ENCODE measurements at places on chromosomes 12 and 14.

DNA sequence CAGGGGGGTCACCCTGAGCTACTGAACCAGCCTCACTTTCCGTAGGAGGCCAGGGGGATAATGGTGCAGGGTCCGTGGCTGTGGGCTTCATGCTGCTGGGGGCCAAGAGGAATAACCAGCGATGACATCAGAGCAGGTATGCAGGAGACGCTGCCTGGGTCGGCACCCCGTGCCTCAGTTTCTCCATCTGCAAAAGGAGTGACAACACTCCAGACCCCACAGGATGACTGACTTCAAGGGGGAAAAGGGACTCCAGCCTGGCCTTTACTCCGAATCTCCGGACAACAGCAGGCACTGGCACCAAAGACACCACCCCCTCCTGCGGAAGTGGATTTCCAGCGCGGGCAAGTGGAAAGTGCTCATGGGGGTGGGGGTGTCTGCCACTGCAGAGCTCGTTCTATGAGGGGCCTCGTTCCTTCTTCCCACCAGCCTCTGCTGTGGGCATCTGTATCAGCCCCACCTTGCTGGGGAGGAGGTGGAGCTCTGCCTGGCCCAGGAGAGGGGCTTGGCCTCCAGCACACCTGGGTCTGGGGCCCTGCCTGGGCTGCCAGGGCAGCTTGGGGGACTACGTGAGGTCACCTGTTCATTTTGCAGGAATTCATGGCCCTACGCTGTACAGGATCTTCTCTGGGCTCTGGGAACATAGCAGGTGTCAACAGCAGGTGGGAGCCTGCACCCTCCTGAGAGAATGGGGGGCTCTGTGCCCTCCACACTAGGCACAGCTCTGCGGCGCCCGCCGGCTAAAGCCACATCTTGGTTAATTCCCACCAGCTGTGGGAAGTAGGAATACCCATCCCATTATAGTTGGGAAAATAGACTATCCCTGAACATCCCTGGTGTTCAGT is 216.6 kb upstream of the C14orf180 start:
- H3K4me1 ChIP-seq: no peaks in the 10 kb centered on the region
- no peaks in the 10 kb centered on the region for H3K36me3 ChIP-seq
- H3K27ac ChIP-seq: no peak overlapping the region
- peak; percentile 15 for DNase-seq
- no peaks in the 10 kb centered on the region for H3K27me3 ChIP-seq

DNA sequence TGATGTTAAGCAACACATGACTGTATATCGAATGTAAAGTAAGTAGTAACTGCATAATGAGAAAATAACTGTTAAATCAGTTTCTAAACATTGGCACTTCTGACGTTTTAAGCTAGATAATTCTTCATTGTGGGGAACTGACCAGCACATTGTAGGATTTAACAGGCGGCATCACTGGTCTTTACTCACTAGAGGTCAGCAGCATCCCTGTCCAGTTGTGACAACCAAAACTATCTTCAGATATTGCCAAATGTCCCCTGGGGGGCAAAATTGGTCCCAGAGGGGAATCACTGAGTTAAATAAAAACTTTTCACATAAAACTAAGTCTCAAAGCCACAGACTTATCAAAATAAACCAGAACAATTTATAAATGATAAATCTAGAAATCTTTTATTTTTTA is 65.3 kb downstream of the BLTP3B start:
- H3K36me3 ChIP-seq: peaks cover 54% of the 10 kb centered on the region
- H3K4me3 ChIP-seq: no peak overlapping the region
- no peaks in the 10 kb centered on the region for H3K27me3 ChIP-seq
- no peak overlapping the region for H3K27ac ChIP-seq

DNA sequence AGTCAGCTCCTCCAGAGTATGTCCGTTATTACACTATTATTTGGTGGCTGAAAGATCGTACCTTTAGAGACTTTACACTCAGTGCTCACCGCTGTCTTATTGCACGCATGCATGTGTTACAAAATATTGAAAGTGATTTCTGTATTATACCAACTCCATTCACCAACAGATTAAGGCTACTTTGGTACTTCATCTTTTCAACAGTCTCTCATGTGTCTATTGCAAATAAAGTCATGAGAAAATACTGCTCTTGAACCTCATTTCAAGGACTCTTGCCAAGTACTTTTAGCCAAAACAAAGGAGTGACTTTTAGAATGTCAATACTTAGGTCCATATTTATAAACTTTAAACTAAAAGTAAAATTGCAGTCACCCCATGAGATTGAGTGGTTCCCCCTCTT is 503.6 kb downstream of the TMEM121 start:
- peaks cover 5% of the 10 kb centered on the region for H3K4me1 ChIP-seq
- H3K27ac ChIP-seq: no peak overlapping the region
- H3K4me3 ChIP-seq: no peak overlapping the region

DNA sequence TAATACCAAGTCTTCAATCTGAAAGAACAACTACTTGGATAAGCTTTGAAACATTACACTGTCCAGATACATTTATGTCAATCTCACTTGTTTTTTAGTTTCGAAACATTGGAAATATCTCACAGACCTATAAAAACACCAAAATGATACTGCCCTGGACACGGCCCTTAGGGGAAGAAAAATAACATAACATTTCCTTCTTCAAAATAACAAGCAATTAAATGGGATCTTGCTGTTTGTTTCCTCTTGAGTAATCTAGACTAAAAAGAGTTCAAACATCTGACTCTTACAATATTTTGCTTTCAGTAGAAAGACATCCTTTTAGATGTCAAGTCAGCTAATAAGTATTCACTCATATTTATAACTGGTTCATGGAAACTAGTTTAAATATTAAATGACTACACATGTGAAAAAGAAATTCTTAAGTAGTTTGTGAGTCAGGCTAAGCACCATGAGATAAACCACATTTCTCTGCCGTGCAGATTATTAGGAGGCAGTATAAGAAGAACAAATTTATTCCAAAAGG is 87.5 kb downstream of the EPS8 start:
- peaks cover 27% of the 10 kb centered on the region for H3K4me1 ChIP-seq
- H3K27ac ChIP-seq: no peak overlapping the region

DNA sequence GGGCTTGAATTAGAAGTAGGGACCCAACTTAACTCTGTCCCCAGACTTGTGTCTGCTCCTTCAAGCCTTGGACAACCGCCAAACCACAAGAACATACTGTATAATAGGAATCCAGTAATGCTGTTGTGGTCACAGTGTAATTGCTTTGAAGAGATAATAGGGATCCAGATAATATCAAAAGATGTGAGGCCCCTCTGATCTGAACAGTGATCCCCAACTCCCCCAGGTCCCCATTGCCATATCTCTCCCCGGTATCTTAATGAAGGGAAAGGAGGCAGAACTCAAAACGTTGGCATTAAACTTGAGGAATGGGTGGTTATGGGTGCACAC is 8.5 kb upstream of the PLEKHH1 start:
- H3K36me3 ChIP-seq: no peaks in the 10 kb centered on the region
- H3K4me1 ChIP-seq: peaks cover 1% of the 10 kb centered on the region

DNA sequence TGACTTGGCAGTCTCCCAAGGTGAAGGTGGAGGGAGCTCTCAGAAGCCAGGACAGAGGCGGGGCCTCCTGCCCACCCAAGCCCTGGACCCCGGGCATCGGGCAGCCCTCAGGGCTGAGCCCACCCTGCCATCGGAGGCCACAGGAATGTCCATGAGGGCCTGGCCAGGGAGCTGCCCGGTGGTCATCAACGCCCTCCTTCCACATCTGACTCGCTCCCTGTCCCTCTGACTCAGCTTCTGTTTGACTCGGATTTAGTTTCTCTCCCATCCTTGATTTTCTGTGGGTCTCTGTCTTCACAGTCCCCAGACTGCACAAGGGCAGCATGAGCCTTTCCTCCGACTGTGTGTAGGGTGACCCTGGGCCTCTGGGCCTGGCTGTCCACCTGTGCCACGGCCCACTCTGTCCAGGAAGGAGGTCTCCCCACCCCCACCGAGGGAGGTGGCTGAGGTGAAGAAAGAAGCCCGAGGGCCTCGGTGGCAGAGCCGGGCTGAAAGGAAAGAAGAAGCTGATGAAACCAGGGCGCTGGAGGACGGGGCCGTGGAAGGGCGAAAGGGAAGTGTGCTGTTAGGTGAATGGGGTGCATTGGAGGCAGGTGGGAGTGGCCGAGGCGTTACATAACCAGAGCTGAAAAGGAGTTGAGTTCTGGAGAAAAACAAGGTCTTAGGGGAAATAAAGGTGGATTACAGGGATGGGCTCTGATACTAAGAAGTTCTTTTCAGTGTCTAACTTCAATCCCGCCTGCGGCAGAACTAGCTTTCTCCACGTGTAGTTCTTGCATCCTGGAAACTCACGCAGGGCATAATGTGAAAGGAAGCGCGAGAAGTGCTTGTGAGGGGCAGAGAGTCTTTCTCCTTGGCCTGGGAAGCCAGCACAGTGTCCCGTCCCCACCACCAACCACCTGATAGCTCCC is 16.7 kb upstream of the TMEM106C start:
- H3K27ac ChIP-seq: no peak overlapping the region
- H3K4me1 ChIP-seq: peaks cover 5% of the 10 kb centered on the region
- no peak overlapping the region for H3K4me3 ChIP-seq
- DNase-seq: no peak
